ENCODE measurements at places on chromosomes 1 and 21. TPM values are rescaled to one million over a fixed set of nuclear protein-coding genes. Genes with fewer than 3 reads are reported as not detected.

GRCh38 chr1:154856544-154856943 lies 13.5 kb downstream of the KCNN3 start:
- H3K4me3 ChIP-seq: no peak overlapping the region
- no peak overlapping the region for H3K27ac ChIP-seq
- no peaks in the 10 kb centered on the region for H3K36me3 ChIP-seq

- no peak for DNase-seq
- H3K27me3 ChIP-seq: no peaks in the 10 kb centered on the region
- peaks cover 4% of the 10 kb centered on the region for H3K4me1 ChIP-seq
- no peak overlapping the region for H3K4me3 ChIP-seq
Observed at GRCh38 chr21:42558846-42559245, 45.2 kb downstream of the SLC37A1 start.

DNA sequence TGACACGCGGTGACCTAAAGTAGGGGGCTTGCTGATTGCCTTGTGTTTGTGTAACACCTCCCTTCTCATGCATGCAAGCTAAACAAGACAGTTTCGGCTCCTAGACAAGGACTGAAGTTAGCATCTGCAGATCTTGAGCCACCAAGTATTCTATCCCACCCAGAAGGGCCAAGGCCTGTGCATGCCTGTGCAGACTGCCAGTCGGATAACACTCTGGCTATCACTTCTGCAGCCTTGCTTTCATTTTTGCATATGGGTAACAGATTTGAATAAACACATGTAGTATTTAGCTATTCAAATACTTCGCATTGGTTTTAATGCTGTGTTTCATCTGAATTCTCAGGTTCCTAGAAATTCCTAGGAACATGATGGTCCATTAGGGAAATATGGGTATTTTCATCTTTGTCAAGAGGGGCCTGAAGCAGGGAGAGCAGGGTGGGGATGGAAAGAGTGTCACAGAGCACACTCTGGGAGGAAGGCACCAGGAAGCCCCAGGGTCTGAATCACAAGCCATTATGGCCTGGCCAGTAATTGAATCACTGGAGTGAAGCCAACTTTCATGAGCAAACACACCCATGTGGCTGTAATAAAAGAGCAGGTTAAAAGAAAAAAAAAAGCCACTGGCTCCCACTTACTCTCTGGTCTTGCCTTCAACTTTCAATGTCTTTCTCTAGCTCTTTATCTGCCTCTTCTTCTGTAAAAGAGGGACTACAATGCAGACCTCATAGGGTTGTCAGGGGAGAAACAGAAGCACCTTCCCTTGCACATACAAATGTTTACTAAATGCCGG lies 28.3 kb downstream of the GADD45A start:
- H3K4me1 ChIP-seq: no peaks in the 10 kb centered on the region
- no peaks in the 10 kb centered on the region for H3K27me3 ChIP-seq
- no peak overlapping the region for H3K27ac ChIP-seq
- no peak for DNase-seq
- no peak overlapping the region for H3K4me3 ChIP-seq

DNA sequence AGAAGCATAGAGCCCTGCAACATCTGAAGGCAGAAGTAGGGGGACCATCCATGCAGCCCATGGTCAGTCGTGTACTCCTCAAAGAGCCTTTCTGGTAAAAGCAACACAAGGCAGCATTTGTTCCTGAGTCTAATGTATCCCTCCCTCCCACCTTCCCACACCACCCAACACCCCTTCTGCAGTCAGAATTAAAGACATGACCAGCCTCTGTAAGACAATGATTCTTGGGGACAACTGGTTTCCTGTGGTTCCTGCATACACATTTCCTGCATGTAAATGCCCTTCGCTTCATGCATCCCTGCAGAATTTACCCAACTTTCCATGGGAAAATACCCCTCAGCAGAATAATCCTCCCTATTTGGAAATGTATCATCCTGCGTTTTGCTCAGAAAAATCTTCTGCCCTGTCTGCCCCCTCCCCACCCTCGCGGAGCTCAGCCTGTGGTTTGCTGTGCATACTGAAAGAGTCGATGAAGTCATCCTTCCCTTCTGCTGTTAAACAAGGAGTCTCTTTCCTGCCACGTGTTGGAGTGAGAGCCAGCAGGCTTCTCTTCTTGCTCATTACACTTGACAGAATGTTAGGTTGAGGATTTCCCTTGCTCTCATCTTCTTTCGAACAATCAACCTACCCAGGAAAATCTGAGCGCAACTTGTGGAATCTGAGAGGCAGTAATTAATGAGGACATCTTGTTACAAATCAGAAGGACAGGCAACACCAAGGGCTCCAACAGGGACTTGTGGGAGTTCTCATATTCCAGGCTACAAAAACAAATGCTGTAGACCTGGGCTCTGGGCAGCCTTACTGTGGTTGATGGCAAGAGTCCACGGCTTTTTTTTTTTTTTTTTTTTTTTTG lies 4.7 kb downstream of the TNN start:
- H3K27me3 ChIP-seq: no peaks in the 10 kb centered on the region
- H3K36me3 ChIP-seq: no peaks in the 10 kb centered on the region
- H3K27ac ChIP-seq: no peak overlapping the region
- H3K4me3 ChIP-seq: peak overlapping the region; percentile 28
- peak; percentile 41 for DNase-seq
- H3K4me1 ChIP-seq: peaks cover 24% of the 10 kb centered on the region

- no peaks in the 10 kb centered on the region for H3K36me3 ChIP-seq
- DNase-seq: no peak
- H3K4me3 ChIP-seq: no peak overlapping the region
- no peaks in the 10 kb centered on the region for H3K4me1 ChIP-seq
Observed at GRCh38 chr1:226593541-226593940, 45.0 kb downstream of the STUM start.

GRCh38 chr1:225903623-225904022 lies 14.7 kb upstream of the LEFTY1 start:
- H3K36me3 ChIP-seq: no peaks in the 10 kb centered on the region
- H3K4me1 ChIP-seq: peaks cover 18% of the 10 kb centered on the region
- DNase-seq: no peak
- H3K27ac ChIP-seq: no peak overlapping the region

- no peak overlapping the region for H3K27ac ChIP-seq
- DNase-seq: no peak
- H3K36me3 ChIP-seq: no peaks in the 10 kb centered on the region
- H3K4me3 ChIP-seq: no peak overlapping the region
- H3K27me3 ChIP-seq: no peaks in the 10 kb centered on the region
Observed at GRCh38 chr1:201602413-201603265, 63.7 kb downstream of the NAV1 start.

DNA sequence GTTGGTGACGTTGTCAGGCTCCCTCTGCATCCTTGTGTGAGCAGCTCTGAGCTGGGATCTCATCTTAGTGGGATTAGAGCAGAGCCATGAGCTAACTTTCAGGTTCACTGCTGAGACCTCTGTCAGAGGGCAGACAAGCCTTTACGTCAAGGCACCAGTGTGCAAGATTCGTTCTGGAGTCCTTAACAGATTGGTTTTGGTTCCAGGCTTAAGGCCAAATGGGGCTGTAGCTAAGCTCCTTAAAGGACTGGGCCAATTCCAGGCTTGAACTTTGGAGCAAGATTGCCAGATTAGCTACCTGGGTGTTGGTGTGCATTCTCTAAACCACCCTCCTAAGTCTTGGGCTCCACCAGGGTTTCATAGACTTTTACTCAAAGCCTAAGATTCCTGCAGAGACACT lies 52.6 kb upstream of the PDC start:
- H3K4me3 ChIP-seq: no peak overlapping the region
- no peak overlapping the region for H3K27ac ChIP-seq
- H3K4me1 ChIP-seq: peaks cover 5% of the 10 kb centered on the region
- H3K27me3 ChIP-seq: no peaks in the 10 kb centered on the region
- no peak for DNase-seq

DNA sequence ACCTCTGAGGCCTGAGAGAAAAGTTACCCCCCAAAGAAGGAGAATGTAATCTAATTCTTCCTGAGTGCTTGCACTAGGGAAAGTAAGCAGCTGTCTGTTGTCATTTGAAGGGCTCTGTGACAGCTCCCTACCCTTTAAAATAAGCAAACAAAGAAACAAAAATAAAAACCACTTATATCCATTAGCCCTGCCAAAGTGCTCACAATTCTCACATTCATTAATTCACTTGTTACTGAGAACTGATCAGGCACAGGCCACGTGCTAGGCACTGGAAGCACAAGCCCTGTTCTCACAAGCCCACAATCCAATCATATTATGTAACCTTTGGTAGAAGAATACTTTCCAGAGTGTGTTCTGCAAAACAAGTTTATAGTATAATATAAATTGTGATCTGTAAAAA lies 199.4 kb downstream of the ZC3H11B start:
- no peaks in the 10 kb centered on the region for H3K27me3 ChIP-seq
- H3K36me3 ChIP-seq: no peaks in the 10 kb centered on the region
- H3K27ac ChIP-seq: no peak overlapping the region

- H3K27me3 ChIP-seq: peaks cover 9% of the 10 kb centered on the region
- DNase-seq: no peak
- H3K4me3 ChIP-seq: no peak overlapping the region
Observed at GRCh38 chr1:56065729-56066128, 513.6 kb downstream of the PLPP3 start.

DNA sequence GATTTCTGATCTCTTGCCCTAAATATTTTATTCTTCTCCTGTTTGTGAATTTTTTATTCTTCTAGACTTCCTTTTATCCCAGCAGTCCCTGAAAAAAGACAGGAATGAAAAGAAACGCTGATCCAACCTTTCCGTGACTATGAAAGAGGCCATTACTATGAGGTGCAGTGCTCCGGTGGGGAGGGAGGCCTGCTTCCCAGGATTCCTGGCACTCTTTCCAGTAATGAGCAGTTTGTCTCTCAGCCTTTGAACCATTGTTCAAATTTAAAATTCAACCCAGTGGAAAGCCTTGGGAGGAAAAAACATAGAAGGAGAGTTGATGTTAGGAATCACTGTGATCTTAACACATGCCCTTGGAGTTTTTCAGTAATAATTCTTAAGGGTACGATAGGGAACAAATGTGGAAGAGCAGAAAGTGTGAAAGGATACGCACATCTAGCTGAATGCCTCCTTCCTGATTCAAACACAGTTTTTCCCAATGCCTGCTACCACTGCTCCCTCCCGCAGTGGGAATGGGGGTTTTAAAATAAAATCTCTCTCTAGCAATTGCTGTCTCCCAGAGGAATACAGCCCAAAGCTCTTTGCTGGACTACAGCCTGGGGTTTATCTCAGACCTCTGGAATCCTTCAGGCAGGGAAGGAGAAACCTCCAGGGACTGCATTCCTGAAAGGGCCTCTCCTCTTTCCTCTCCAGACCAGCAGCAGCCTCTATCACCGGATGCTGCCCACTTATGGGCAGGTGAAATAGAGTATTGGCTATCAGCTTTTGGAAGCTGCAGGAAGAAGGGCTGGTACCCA lies 6.1 kb downstream of the IER5 start:
- H3K36me3 ChIP-seq: peaks cover 46% of the 10 kb centered on the region
- no peak for DNase-seq
- H3K27me3 ChIP-seq: peaks cover 7% of the 10 kb centered on the region
- peak overlapping the region; percentile 35 for H3K27ac ChIP-seq
- H3K4me3 ChIP-seq: no peak overlapping the region

GRCh38 chr1:179129702-179130473 lies 48.0 kb downstream of the TOR3A start:
- H3K27me3 ChIP-seq: no peaks in the 10 kb centered on the region
- H3K4me1 ChIP-seq: peaks cover 26% of the 10 kb centered on the region
- peaks cover 1% of the 10 kb centered on the region for H3K36me3 ChIP-seq
- DNase-seq: peak; percentile 23
- H3K27ac ChIP-seq: peak overlapping the region; percentile 81

DNA sequence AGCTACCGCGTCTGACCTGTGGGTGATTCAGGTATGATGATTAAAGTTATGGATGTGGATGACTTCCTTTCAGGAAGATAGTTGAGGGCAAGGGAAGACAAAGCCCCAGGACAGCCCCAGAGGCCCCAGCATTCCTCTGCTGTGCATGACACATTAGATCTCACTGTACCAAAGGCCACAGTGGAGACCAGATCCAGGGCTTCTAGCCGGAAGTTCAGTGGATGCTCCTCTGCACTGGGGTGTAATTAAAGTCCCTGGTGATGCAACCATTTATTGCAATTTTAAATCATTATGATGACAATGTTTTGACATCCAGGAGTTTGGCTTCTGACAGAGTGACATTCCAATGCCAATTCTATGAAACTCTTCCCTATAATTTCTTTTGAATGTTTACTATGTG lies 5.0 kb downstream of the C4BPA start:
- H3K4me1 ChIP-seq: peaks cover 4% of the 10 kb centered on the region
- DNase-seq: no peak
- H3K36me3 ChIP-seq: no peaks in the 10 kb centered on the region
- H3K27me3 ChIP-seq: peaks cover 10% of the 10 kb centered on the region
- no peak overlapping the region for H3K27ac ChIP-seq

GRCh38 chr1:241848686-241849344 lies 811 bp downstream of the EXO1 start:
- no peak for DNase-seq
- H3K4me1 ChIP-seq: peaks cover 26% of the 10 kb centered on the region
- H3K27ac ChIP-seq: peak overlapping the region; percentile 99

DNA sequence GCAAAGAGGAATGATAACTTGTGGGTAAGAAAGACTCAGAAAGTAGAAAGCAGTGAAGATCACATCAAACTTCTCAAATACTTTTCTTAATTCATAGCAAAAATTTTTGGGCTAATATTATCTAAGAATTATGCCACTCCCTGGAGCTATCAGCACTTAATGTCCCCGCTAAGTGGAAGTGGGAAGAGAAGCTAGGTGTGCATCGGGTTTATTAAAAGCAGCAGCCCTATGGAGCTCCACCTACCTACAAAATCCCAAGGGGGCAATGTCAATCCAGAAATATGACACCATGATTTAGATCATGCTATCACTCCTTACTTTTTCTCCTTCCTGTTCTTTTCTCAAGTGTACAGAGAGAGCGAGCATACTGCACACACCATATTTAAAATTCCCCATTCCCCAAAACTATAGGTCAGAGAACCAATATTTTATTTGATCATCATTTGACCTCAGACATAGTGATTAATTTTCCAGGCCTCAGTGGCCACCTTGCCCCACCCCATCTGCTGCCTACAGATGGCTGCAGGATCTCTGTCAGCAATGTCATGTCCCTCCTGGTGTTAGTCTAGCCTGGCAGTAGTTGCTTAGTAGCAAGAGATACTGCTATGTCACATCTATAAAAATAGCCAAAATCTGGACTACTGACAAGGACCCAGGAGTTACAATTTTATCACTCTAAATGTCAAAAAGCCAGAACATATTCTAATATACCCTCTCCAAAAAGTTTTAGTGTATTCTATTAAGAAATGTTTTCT lies 66.6 kb downstream of the MAP3K21 start:
- DNase-seq: no peak
- H3K27me3 ChIP-seq: peaks cover 41% of the 10 kb centered on the region
- no peaks in the 10 kb centered on the region for H3K4me1 ChIP-seq
- H3K4me3 ChIP-seq: no peak overlapping the region
- no peak overlapping the region for H3K27ac ChIP-seq
- no peaks in the 10 kb centered on the region for H3K36me3 ChIP-seq

KRTAP23-1 gene
- total RNA-seq: not detected

OR10J1 gene
- not detected for total RNA-seq

ITPKB gene
- total RNA-seq: 58.0 TPM

CFHR1 gene
- not detected for total RNA-seq

CLCA4 gene
- total RNA-seq: not detected

ADAMTSL4 gene
- total RNA-seq: 2.6 TPM

CAPN9 gene
- not detected for total RNA-seq

MROH9 gene
- total RNA-seq: not detected

All from activated T-cell treated with anti-CD3 and anti-CD28 coated beads, Interleukin-2, amount 50 U/mL, for 72 hours (primary cell).